Activated CD4-positive, CD25-positive, alpha-beta regulatory T cell treated with anti-CD3 and anti-CD28 coated beads, Interleukin-2, amount 50 U/mL, for 16 hours (primary cell): ENCODE measurements at places on chromosomes 6 and 20.

DNA sequence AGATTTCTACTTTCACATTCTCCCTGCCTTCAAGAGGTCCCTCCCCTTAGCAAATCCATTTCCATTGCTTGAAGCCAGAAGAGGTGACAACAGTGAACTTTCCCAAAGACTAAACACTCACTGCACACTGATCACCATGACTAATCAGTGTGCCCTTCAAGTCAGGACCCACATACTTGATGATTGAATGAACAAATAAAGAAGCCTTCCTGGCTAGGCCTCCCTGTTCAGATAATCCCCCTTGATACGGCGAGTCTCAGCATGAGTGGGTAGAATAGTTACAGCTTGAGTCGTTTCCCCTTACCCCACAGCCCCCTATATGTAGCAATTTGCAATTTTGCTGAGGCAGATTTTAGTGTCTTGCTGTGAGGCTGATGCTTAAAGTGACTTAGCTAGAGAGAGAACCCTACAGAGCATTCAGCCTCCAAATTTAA lies 102.2 kb downstream of the UNC5CL start:
- DNase-seq: no peak

DNA sequence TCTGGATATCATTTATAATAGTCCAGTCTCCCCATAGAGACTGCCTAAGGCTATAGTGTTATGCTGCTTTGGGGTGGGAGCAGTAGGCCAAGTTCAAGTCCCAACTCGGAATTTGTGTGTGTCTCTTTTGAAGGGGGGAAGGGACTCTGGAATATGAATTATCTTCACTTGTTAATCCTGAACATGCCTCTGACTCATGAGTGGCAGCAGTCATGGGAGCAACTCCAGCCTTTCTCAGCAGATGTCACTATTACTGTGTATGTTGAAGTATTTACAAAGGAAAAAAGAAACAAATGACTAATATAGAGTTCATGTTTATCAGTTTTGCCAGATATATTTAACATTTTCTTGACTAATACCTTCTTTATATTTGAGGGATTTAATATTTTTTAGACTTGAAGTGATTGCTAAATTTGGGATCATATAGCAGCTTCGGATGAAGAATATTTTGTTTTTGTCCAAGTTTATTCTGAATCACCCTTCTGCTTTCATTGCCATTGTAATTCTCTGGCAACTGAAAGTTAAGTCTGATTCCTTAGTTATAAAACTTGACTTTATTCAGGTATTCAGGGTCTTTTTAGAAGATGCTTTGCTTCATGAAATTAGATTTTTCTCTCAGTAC lies 23.4 kb downstream of the FAM217A start:
- no peak for DNase-seq

- DNase-seq: no peak
These were observed 1.9 kb downstream of the HEBP2 start for GRCh38 chr6:138405816-138406413.

GRCh38 chr20:46036370-46036769 lies 7.4 kb downstream of the SLC12A5 start:
- no peak for DNase-seq

GRCh38 chr20:16864963-16865362 lies 116.8 kb downstream of the OTOR start:
- no peak for DNase-seq

- DNase-seq: no peak
These were observed 146.5 kb downstream of the CDKAL1 start for GRCh38 chr6:20680697-20681165.
